Activated T-cell treated with anti-CD3 and anti-CD28 coated beads, Interleukin-2, amount 50 U/mL, for 72 hours (primary cell): ENCODE measurements at places on chromosomes 3 and 15.

- DNase-seq: no peak
Observed at GRCh38 chr15:39154227-39154638, 426.6 kb upstream of the THBS1 start.

DNA sequence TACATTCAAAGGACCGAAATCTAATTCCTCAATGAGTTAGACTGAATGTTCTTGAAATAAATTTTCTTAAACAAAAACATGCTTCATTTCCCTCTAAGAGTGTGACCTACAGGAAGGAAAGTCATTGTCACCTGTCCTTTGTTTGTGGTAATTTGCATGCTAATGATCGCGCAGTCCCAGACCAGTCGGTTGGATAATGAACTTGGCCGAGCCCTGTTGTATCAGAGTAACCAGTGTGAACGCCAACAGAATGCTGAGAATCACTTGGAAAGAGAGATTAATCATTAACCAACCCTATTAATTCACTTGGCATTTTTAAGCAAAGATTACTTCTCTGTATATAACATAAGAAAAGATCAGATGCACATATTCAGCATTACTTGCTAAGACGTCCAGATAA lies 8.1 kb upstream of the ARNT2 start:
- no peak for DNase-seq

DNA sequence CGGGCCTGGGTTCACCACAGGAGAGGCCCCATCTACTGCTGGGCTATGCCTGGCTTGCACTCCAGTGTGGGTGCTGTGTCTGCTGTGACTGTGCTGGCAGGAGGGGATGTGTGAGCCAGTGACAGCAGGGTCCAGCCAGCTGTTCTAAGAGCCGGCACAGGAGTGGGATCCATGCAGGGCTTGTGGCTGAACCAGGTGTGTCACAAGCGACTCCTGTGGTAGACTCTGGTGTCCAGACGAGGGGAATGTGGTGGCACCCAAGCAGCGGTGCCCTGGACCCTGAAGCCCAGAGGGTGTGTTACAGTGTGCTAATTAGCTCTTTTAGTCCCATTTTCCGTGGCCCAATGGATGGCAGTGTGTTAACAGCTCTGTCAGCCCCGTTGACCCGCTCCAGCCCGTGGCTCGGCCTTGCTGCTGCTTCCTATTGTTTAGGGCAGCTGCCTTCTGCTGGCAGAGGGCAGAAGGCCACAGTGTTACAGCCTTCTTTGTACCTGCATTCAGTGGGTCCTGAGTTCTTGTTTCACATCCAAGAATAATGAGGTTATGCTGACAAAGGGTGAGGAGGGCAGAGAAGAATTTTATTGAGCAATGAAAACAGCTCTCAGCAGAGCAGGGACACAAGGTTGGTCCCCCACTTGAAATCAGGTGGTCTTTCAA lies 78.5 kb upstream of the RNU6-1 start:
- no peak for DNase-seq

GRCh38 chr3:48039487-48040190 lies 23.4 kb upstream of the MAP4 start:
- DNase-seq: no peak
